ENCODE measurements at places on chromosomes 2 and 18. TPM values are rescaled to one million over a fixed set of nuclear protein-coding genes. Genes with fewer than 3 reads are reported as not detected.

KCTD18 gene
- 9.1 TPM for polyA plus RNA-seq

ZEB2 gene
- 3.7 TPM for polyA plus RNA-seq

DUSP2 gene
- 2.8 TPM for polyA plus RNA-seq

ERICH2 gene
- polyA plus RNA-seq, result not detected

CTLA4 gene
- polyA plus RNA-seq, result 0.24 TPM
